Mammary epithelial cell (primary cell): ENCODE measurements at places on chromosomes 4 and X.

DNA sequence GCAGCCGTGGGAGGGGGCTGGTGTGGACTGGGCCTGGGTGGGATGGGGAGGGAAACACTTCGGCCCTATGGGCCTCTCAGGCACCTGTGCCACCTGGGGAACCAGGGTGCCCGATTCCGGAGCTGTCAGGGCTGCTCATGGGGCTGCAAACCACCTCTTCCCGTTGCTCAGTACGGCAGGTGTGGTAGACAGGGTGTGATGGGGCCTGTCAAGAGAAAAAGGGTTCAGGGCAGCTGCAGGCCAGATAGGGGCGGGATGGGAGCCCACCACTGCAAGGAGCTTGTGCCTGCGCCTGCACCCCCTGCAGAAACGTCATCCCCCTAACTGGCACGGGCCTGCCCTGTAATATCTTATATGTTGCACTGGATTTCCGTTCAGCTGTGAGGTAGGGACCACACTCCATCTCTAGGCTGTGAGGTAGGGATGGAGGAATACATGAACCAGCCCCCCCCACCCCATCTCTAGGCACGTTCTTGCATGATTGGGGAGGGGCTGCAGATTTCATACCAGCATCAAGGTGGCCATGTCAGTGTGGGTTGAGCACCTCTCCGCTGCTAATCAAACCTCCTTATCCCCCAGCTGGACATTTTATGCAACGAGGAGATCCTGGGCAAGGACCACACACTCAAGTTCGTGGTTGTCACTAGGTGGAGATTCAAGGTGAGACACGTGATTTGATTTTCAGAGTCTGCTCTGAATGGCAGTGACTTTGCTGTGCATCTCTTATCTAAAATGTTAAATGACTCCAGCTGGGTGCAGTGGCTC lies 59.0 kb downstream of the PCGF3 start:
- no peak for DNase-seq

DNA sequence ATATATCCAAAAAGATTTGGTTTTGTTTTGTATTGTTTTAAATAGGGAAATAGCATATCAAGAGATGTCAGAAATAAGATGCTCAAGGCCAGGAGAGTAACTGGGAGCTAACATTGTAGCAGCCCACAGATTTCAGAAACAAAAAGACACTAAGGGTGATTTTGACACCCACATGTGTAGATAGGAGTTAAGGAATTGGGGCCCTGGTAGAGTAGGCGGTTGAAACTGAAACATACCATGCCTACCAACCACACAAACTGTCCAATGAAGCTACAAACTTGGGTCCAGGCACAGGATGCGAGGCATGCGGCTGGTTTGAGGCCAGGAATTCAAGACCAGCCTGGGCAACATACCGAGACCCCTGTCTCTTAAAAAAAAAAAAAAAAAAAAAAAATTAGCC lies 6.3 kb upstream of the HSPA4L start:
- no peak for DNase-seq

DNA sequence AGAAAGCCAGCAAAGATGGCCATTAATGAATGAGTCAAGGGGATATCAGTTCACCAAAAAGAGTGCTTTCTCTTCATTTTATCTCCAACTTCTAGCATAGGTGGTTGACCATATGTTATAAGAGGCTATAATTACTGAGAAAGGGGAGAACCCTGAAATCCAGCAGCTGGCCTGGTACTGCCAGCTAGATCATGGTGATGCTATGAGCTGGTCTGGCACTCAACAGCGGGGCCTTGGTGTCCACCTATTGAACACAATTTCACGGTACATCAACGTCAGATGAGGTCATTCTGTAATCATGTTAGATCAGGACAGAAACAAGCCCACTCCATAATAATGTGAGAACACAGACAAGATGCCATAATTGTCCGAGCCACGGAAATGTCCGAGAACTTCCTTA lies 1644.8 kb upstream of the PCDH7 start:
- DNase-seq = no peak

- no peak for DNase-seq
Measured at GRCh38 chr4:24650849-24651640, 66.7 kb upstream of the DHX15 start.

GRCh38 chr4:137293281-137293680 lies 239.0 kb downstream of the PCDH18 start:
- DNase-seq = no peak

DNA sequence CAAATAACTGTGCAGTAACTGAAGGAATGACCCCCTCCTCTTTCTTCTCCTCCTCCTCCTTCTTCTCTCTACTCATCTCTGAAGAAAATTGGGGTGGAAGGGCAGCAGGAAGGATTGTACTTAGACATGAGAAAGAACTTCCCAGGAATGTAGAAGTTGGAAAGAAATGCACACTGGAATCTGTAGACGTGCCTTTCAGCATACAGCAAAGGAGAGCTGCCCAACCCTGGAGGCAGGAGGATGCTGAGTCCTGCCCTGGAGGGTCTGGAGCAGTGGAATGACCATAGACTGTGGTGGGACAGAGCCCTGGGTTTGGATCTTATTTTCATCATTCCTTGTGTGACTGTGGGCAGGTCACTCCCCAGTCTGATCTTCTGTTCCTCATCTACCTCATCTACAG lies 80.1 kb downstream of the PJA1 start:
- no peak for DNase-seq

DNA sequence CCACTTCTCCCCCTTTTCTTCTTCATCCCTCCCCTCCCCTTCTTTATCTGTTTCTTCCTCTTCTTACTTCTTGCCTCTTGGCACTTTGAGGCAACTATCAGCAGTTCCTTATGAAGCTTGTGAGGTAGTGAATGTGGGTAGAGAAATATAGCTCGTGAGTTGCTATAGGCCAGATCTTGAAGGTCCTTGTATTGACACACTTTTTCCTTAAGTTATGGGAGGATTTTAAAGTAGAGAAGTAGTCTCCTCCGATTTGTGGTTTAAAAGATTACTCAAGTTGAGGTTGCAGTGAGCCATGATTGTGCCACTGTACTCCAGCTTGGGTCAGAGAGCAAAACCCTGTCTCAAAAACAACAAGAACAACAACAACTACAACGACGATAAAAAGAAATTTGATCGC lies 3.4 kb upstream of the RRAGB start:
- DNase-seq = no peak

DNA sequence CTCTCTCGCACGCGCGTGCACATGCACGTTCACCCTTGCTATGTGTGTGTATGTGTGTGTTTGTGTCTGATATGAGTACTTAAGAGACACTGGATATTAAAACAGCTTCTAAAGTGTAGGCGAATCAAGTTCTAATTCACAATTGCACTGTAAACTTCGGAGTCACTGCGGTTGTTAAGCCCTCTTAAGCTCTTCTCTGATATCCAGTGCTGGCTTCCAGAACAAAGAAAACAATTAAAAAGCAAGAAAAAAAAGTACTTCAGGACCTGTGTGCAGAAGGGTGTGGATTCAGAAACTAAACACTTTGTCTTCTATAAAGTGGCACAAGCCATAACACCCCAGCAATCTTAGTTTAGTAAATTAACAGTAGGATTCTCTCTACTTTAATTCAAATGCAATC lies 300.2 kb downstream of the PCDH7 start:
- DNase-seq = no peak

GRCh38 chr4:39514888-39515401 lies 12.3 kb downstream of the UGDH start:
- DNase-seq = no peak

- DNase-seq = no peak
Measured at GRCh38 chr4:5809216-5809776, 83.6 kb downstream of the CRMP1 start.

DNA sequence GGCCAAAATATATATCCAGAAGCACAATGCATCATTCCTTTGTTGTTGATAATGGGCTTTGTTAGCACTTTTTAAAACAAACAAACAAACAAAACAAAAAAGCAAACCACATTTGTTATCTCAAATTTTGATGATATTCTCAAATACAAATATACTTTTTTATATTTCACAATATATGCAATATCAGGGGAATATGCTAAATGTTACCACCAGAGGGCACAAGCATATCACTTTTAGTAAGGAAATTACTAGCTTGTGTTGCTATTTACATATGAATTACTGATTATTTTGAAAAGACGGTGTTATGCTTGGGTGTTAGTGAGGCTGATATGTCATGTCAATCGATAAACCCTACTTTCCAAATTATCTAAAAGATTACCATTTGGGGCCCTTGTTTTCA lies 29.1 kb downstream of the RIPPLY1 start:
- no peak for DNase-seq

GRCh38 chrX:152072236-152072635 lies 66.1 kb downstream of the MAGEA10 start:
- peak; percentile 74 for DNase-seq

- DNase-seq = no peak
Measured at GRCh38 chr4:159447296-159447695, 344.4 kb downstream of the RAPGEF2 start.

- DNase-seq = no peak
Measured at GRCh38 chrX:42691196-42691595, 86.8 kb downstream of the PPP1R2C start.

- no peak for DNase-seq
Measured at GRCh38 chr4:101851672-101852071, 61.1 kb downstream of the BANK1 start.

DNA sequence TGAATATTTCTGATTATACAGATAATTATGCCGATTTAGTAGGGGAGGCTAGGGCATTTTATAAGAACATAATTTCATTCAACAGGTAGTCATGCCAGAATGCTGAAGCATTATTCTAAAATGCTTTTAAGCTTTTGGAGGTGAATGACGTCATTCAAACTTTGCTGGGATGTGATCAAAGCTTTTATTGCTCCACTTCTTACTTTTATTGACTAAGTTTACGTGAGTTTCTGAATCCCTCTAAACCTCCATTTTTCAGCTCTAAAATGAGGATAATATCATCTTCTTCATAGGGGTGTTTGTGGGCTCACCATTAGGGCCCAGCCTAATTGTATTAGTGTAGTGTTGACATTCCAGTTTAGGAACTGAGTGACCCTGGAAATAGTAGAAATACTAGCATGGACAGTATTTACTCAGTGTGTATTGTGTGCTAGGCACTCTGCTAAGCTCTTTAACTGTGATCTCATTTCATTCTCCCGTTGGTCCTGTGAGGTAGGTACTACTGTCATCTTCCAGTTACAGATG lies 3.0 kb downstream of the WWC2 start:
- DNase-seq = peak; percentile 12

- DNase-seq = no peak
Measured at GRCh38 chr4:159297091-159297490, 194.2 kb downstream of the RAPGEF2 start.

DNA sequence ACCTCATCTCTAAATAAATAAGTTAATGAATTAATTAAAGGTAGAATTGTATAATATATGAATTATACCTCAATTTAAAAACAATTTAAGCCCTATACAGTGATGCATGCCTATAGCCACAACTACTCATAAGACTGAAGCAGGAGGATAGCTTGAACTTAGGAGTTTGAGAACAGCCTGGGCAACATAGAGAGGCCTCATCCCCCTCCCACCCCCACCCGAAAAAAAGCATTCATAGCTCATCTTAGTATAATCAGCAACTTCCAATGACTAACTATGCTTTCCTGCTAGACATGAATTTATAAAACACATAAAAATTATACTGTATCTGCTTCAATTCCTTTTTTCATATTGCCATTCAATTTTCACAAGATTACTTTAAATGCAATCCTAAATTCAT lies 1.6 kb downstream of the LRBA start:
- no peak for DNase-seq
